ENCODE measurements at places on chromosomes 3 and 15.

DNA sequence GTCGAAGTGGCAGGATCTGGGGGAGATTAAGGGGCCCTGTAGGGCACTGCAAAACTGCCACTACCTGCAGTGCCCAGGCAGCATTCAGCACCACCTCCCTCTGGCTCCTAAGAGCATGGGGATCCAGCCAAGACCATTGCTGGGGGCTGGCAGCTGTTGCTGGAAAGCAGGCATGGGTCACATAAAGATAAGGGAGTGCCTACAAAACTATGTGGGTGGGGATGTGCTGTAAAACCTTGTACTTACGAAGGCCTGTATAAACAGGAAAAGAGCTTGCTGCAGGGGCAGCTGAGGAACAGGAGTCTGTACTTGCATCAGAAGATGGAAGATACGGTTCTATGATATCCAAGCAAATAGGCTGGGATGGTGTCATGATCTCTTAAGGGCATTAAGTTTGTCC lies 27.1 kb downstream of the IL20RB start:
- DNase-seq, result no peak

- no peak for DNase-seq
Observed at GRCh38 chr3:28901018-28901417, 379.9 kb upstream of the RBMS3 start.

GRCh38 chr3:55897573-55898224 lies 410.6 kb upstream of the WNT5A start:
- no peak for DNase-seq

DNA sequence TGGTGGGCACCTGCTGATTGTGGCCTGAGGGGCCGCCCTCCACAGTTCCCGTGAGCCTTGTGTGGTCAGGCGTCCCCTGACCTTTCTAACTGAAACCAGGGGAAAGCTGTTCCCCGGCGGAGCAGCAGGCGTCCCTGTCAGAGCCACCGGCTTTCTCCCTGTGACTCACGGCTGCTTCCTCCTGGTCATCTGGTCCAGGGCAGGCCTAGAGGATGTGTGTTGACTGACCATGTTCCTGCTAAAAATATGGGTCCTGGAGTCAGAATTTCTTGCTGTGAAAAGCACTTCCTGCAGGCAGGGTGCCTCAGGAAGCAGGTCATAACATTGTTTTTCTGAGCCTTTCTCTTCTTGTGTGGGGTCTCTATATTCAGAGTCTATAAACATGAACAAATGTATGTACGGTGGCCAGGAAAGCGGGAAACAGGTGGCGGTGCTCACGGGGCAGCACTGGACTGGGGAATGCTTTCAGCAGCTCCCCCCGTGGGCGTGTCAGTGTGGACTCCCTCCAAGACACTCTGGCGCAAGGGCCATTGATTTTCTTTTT lies 38.4 kb upstream of the CGNL1 start:
- DNase-seq, result no peak

DNA sequence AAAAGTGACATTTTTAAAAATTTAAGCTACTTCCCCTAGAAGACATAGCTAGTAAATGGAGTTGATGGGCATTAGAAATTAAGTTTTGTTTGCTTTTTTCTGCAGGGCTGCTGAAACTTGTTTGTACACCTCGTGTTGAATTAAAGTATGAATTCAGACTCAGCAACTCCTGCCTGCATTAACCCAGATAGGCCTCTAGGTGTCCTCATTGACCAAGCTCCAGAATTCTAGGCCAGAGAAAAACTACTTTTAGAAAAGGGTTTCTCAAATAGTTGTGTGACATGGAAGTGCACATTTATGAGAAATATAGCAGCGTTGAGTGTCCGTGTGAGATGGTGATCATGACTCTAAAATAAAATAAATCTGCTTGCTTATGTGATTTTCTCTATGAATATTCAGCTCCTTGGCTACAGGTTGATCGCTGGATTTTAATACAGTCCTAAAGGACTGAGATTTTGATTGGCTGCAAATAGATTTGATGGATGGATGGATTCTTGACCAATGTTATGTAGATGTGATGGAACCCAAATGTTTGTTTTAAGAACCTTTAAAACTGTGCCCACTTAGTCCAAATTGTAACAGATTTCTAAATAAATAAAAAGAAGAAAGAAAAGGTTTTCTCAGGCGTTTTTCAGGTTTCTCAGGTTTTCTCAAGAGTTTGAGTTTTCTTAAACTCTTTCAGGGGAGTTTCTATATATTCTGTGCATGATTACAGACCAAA lies 39.4 kb upstream of the LMOD3 start:
- peak; percentile 88 for DNase-seq

GRCh38 chr15:54374184-54374952 lies 396.1 kb downstream of the UNC13C start:
- no peak for DNase-seq

GRCh38 chr3:144403040-144403457 lies 431.4 kb downstream of the DIPK2A start:
- DNase-seq, result no peak

GRCh38 chr15:85534031-85534430 lies 153.6 kb downstream of the AKAP13 start:
- no peak for DNase-seq

GRCh38 chr3:42164656-42165055 lies 73.5 kb downstream of the TRAK1 start:
- DNase-seq, result no peak

- no peak for DNase-seq
Observed at GRCh38 chr3:154275965-154276364, 48.3 kb downstream of the DHX36 start.

DNA sequence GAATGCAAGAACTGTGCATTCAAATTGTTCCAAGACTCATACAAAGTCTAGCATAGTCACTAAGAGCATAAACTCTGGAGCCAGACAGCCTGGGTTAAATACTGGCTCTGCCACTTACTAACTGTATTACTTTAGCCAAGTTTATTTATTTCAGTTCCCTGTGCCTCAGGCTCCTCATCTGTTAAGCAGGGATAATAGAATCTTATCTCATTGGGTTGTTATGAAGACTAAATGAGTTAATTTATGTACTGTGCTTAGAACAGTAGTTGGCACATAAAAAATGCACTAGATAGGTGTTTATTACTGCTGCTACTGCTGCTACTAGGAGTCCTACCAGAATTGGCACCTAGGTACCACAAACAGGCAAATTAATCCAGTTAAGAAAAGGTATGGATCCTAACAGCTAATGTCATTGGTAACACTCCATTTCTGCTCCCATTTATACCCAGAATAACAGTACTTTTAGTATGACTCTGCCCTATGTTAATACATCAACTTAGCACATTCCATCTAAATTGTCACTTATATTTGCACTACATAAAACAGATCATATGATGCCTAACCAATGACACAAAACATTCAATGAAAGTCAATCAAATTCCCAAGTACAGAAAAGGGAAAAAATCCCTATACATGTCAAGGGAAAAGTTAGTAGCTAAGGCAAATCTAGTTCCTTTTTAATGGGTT lies 45.7 kb downstream of the GSK3B start:
- no peak for DNase-seq

DNA sequence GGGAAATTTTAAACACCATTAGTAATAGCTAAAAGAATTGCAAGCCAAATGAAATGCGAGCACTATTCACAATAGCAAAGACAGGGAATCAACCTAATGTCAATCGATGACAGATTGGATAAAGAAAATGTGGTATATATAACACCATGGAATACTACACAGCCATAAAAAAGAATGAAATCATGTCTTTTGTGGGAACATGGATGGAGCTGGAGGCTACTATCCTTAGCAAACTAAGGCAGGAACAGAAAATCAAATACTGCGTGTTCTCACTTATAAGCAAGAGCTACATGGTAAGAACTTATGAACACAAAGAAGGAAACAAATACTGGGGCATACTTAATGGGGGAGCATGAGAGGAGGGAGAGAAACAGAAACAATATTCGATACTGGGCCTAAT lies 85.2 kb downstream of the FMN1 start:
- no peak for DNase-seq

DNA sequence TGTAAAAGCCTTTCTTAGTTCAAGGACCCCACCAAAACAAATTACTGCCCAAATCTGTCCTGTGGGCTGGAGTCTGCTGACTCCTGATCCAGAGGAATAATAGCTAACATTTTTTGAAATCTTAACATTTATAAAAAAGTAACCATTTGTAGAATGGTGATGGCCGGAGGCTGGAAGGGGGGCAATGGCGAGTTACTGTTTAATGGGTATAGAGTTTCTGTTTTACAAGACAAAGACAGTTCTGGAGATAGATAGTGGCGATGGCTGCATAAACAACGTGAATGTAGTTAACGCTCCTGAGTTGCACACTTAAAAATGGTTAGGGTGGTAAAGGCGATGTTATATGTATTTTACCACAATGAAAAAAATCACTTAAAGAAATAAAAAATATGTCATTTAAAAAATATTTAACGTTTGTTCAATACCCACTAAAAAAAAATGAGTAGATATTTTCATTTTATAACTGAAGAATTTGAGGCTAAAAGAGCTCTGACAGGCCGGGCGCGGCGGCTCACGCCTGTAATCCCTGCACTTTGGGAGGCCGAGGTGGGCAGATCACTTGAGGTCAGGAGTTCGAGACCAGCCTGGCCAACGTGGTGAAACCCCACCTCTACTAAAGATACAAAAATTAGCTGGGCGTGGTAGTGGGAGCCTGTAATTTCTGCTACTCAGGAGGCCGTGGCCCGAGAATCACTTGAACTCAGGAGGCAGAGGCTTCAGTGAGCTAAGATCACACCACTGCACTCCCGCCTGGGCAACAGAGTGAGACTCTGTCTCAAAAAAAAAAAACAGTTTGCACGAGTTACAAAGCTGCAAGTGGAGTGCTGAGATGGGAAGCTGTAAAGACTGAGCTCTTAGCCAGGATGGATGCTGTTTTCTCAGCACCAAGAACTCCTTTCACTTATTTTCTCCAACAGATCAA lies 37.6 kb downstream of the IGF2BP2 start:
- DNase-seq, result no peak

DNA sequence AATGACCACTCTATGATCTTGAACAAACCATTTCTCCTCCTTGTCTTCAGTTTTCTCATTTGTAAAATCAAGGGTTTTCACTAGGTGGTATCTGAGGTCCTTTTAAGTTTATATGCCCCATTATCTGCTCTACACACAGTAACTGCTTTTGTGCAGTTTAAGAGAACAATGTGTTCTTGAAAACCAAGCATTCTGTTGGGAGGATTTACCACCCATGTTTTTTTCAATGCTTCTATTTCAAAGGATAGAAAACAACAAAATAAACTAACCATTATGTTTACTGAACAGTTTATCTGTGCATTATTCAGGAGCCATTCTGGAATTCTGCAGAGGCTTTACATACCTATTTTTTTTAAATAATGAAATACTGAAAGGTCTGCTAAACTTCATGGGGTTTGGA lies 67.6 kb upstream of the C3orf49 start:
- no peak for DNase-seq

GRCh38 chr15:90654233-90655136 lies 62.7 kb upstream of the BLM start:
- no peak for DNase-seq

GRCh38 chr3:12230406-12230805 lies 58.5 kb upstream of the PPARG start:
- DNase-seq, result no peak

- DNase-seq, result no peak
Observed at GRCh38 chr3:55439657-55440056, 47.4 kb downstream of the WNT5A start.

GRCh38 chr3:13451301-13451673 lies 28.8 kb upstream of the HDAC11 start:
- no peak for DNase-seq

GRCh38 chr3:15535732-15536131 lies 14.2 kb upstream of the COLQ start:
- no peak for DNase-seq

- no peak for DNase-seq
Observed at GRCh38 chr3:45640724-45641361, 46.3 kb downstream of the LIMD1 start.

DNA sequence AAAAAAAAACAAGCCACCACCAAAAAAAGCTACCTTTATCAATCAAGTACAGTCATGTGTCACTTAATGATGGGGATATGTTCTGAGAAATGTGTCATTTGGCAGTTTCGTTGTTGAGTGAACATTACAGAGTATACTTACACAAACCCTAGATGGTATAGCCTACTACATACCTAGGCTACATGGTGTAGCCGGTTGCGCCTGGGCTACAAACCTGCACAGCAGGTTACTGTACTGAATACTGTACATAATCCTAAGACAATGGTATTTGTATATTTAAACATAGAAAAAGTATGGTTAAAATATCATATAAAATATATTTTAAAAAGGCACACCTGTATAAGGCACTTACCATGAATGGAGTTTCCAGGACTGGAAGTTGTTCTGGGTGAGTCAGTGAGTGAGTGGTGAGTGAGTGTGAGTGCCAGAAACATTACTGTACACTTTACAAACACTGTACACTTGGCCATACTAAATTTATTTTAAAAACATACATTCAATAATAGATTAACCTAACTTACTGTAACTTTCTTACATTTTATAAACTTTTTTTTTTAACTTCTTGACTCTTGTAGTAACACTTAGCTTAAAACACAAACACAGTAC lies 25.9 kb upstream of the JMJD7 start:
- DNase-seq, result no peak

DNA sequence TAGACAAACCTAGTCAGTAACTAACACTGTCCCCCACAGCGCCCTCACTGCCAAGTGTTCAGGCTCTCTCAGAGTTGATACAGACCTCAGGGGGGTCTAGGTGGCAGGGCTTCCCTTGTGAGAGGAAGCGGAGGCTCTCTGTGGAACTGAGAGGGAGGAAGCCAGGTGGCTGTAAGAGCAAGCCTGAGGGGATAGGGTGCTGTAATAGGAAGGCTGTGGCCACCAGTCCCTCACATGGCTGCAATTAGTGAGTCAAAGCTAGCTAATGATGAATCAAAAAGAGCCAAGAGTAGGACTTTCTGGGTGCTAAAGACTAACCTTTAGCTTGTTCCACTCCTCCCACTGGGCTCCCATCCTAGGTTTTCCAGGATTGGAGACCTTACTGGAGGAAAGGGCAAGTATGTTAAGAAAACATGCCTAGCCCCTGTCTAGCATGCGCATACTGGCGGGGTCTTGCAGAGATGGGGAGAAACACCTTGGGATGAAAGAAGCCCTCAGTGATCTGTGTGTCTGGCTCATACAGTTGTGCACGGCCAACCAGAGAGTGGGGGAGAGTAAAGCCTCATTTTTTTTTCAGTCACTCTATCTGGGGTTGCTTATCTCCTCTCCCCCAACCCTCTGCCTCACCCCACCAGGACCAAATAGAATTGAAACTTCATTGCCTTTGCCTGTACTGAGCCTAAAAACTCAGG lies 13.3 kb upstream of the SOX2 start:
- DNase-seq, result no peak

GRCh38 chr15:30791239-30792175 lies 112.2 kb upstream of the FAN1 start:
- DNase-seq, result no peak

GRCh38 chr15:55707518-55707917 lies 35.4 kb downstream of the PRTG start:
- DNase-seq, result no peak

- DNase-seq, result no peak
Observed at GRCh38 chr3:23459465-23459864, 256.3 kb downstream of the UBE2E2 start.

DNA sequence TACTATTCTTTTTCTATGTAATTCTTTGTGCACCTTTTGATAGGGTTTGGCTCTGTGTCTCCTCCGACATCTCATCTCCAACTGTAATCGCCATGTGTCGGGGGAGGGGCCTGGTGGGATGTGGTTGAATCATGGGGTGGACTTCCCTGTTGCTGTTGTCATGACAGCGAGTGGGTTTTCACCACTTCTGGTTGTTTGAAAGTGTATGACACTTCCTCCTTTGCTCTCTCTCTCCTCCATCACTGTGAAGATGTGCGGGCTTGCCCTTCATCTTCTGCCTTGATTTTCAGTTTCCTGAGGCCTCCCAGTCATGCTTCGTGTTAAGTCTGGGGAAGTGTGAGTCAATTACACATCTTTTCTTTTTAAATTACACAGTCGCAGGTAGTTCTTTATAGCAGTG lies 225.8 kb upstream of the DPPA4 start:
- no peak for DNase-seq

Data from hippocampal formation (tissue), 2 donors.